ENCODE measurements at places on chromosomes 5 and 9.

- DNase-seq = no peak
Observed at GRCh38 chr5:19498852-19499251, 489.1 kb downstream of the CDH18 start.

DNA sequence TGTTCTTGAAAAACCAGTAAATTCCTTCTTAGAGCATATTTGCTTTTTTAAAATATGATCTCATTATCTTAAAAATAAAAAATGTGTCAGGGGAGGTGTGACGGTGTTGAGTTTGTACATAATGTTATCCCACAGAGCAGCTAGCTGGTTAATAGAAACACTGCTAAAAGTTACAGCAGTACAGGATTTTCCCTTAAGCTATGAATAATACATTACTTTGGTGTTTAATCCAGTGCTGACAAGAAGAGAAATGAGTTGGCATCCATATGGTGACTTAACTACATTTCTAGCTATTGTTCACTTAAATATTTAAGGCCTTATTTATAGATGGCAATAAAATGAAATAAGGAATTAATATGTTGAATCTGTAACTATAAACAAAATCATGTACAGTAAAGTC lies 883.1 kb downstream of the CDH18 start:
- no peak for DNase-seq

- DNase-seq = no peak
Observed at GRCh38 chr9:135100241-135100681, 12.8 kb downstream of the OLFM1 start.

GRCh38 chr5:123220621-123221146 lies 131.6 kb downstream of the PRDM6 start:
- DNase-seq = no peak

GRCh38 chr9:137370865-137371520 lies 52.0 kb downstream of the EXD3 start:
- DNase-seq = no peak

- no peak for DNase-seq
Observed at GRCh38 chr9:131078427-131079366, 17.6 kb upstream of the AIF1L start.

- DNase-seq = no peak
Observed at GRCh38 chr9:5684101-5684500, 55.2 kb downstream of the RIC1 start.
